Dermis blood vessel endothelial cell (primary cell): ENCODE measurements at places on chromosomes 3 and 15. TPM values are rescaled to one million over a fixed set of nuclear protein-coding genes. Genes with fewer than 3 reads are reported as not detected.

Gene RHCG
- total RNA-seq, result not detected in 2 replicates

Gene SCAANT1
- total RNA-seq, result not detected in 2 replicates

Gene RAB5A
- total RNA-seq, result 92.1 and 110 TPM in 2 replicates

Gene RPL32
- total RNA-seq, result 632 and 1,383 TPM in 2 replicates

Gene HCN4
- not detected in 2 replicates for total RNA-seq

Gene ALDH1L1
- not detected in 2 replicates for total RNA-seq

Gene CXCR6
- total RNA-seq, result not detected in 2 replicates

Gene CPN2
- total RNA-seq, result not detected in 2 replicates

Gene SLC28A2
- not detected in 2 replicates for total RNA-seq

Gene PPP1R14D
- total RNA-seq, result not detected in 2 replicates

Gene RAP2B
- total RNA-seq, result 21.2 and 24.0 TPM in 2 replicates

Gene FAM81A
- 0.47 TPM in 1 of 2 replicates, not detected in the other for total RNA-seq

- DNase-seq, result peak; percentile 89
Observed at GRCh38 chr3:71515636-71516365, 67.7 kb downstream of the FOXP1 start.

DNA sequence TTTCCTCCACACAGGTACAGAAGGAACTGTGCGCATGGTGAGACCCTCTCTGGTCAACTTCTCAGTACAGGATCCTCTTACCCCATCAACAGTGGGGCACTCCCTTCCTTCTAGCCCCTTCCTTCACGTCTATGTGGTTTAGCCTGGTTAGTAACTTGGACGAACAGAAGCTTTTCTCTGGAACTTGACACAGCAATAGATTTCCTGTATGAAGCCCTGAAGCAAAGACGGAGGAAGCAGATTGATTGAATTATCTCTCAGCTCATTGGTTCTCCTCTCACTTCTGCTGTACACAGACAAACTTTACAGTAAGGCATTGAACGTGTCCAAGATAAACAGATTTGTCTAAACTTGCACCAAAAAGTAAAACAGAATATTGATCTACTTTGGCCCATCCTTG is at the start of gene CD200R1:
Gene CD200R1, minus strand, starts transcription at position 210 of the 400 bp plus-strand sequence. CDS start 246 bp downstream, outside the sequence.
- peak; percentile 13 for DNase-seq

GRCh38 chr15:27796405-27797320 is 302.5 kb downstream of the OCA2 start:
- DNase-seq, result no peak

DNA sequence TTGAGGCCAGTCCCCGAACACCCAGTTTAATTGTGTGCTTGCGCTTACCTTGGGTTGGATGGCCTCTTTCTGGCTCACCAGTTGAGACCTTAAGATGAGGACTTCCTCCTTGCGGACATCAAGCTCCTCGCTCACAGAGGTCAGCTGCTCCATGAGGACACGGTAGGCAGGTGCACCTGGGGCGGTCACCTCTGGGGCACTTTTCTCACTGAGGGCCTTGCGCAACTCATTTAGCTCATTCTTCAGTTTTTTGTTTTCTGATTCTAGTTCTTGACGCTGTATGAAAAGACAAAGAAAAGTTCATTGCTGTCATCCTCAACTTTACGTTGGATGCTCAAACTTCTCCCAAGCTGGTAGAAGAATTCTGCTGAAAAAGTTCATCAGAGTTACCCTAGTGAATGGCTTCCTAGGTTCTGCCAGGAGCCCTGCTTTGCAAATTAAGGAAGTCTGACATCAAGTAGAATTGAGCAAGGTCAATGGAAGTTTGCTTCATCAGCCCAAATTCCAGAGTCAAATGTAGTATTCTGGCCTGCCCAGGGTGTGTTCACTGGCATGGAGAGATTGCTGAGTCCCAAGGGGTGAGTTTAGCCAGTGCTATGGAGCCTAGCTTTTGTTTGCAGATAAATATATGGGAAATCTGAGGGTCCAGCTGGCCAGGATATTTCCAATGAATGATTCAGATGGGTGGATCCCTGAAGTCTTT is 55.8 kb upstream of the MYO5C start:
- DNase-seq, result no peak

- peak; percentile 77 for DNase-seq
Observed at GRCh38 chr3:185332026-185332735, 30.8 kb upstream of the MAP3K13 start.

GRCh38 chr3:37694284-37694675 is 167.4 kb upstream of the CTDSPL start:
- no peak for DNase-seq

- no peak for DNase-seq
Observed at GRCh38 chr3:148090156-148090555, 607.5 kb upstream of the AGTR1 start.

- no peak for DNase-seq
Observed at GRCh38 chr15:92780843-92781242, 119.3 kb upstream of the CHD2 start.

- no peak for DNase-seq
Observed at GRCh38 chr3:112654492-112654891, 13.5 kb upstream of the CCDC80 start.

GRCh38 chr3:143957453-143957852 is 14.2 kb upstream of the DIPK2A start:
- DNase-seq, result no peak

DNA sequence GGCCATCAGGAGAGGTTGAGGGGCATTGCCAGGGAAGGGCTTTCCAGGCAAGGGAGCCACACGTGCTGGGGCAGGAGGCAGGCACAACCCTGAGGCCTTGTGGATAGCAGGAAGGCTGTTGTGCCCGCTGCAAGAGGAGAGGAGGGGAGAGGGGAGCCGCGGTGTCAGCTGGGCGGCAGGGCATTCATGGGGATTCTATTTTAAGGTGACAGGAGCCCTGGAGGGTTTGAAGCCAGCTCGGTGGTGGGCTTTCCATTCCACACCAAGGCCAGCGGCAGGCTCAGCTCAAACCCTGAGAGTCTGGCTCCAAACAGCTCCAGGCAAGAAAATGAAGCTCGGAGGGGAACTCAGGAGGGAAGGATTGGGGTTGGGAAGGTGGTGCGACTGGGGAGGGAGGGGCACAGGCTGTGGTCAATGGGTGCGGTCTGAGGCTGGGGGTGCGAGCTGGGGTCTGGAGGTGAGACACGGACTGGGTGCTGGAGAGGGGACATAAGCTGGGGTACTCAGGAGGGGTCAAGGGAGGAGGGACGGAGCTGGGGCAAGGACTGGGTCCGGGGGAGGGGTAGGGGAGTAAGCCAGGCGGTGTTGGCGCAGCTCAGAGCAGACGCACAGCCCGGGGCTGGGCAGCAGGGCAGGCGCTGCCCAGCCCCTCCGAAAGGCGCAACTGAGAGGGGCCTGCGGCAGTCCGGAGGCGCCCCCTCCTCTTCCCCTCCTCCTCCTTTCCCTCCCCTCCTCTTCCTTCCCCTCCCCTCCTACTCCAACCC is 43.4 kb downstream of the TPRA1 start:
- no peak for DNase-seq

DNA sequence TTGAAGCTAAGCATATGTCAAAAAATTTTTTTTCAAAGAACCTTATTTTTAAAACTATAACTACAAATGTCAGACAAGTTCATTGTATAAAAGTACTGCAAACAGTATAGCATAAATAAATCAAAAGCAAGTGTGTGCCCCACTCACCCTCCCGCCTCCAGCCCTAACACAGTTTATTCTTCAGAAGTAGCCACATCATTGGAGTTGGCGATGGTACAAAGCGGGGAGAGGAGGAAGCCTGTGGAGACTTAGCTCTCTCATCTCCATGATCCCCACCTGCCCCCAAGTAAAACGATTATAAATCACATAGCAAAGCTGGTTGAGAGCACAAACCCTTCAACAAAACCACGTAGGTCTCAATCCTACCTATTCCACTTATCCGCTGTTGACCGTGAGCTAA is 33.6 kb downstream of the FOXP1 start:
- no peak for DNase-seq

DNA sequence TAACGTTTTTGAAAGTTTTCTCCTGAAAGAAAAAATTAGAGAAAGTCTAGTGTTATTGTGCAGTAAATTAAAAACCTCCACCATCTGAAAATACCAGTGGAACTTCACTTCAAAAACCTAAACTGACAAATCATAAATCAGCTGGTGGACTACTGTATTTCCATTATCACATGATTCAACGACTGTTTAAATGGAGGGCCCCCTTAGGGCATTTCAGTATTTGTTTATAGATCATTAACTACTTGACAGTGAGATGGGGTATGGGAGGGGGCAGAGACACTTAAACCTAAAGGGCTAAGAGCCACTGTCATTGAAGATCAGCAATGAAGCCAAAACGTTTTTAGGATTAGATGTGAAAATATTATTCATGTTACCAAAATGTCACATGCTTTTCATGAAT is 8.8 kb upstream of the C15orf61 start:
- no peak for DNase-seq

DNA sequence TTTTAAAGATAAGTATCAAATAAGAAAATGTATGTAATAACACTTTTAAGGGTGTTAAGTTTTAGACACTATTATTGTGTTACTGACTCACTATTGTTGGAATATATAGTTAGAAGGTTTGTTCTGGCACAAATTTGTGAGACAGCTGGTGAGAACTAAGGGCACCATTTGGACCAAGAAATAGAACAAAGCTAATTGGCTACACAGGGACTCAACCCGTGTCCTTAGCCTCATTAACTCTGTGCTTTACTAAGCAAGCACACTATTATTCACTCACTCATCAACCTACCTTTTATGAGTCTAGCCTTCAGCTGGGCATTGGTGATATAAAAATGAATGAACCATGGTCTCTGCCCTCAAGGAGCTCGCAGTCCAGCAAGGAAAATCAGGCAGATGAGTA is 4.1 kb upstream of the UNC13C start:
- no peak for DNase-seq

DNA sequence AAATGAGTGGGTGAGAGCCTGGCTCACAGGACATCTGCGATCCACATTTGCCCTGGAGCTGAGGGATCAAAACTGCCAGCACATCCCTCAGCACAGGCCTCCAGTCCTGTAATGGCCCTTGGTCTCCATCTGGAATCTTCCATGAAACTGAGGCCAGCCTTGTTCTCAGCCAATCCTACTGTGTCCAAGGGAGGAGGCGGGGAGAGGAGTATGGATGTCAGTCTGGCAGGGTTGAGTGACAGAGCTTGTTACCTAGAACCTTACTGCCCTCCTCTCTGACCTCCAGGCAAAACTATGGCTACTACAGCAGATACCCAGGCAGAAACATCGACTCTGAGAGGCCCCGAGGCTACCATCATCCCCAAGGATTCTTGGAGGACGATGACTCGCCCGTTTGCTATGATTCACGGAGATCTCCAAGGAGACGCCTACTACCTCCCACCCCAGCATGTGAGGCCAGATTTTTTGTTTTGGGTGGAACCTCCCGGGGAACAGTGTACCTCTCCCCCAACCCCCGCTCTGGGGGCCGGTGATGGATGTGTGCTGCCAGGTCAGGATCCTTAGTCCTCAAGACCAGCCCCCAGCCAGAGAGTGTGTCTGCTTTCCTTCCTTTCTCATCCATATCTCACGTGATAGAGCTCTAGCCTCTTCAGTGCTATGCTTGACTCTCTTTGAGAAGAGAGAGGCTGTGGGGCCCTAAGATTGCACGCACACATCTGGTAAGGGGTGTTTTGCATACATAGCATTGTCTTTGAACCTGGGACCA is 41.3 kb downstream of the CHDH start:
- peak; percentile 3 for DNase-seq

DNA sequence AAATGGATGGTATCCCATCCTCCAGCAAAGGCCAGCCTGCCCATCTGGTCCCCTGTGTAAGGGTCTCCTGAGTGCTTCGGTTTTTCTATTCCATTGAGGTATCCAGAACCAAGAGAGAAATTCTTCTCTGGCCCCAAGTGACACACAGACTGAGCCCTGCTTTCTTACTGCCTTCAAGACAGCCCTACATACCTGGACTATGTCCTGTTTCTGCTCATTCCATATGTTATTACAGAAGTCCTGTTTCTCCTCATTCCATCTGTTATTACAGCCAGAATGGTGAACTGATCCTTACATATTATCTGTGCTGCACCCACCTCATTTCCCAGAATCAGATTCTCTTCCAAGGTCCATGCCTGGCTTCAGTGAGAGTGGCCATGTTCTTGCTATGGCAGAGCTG is 115.2 kb downstream of the DCLK3 start:
- DNase-seq, result no peak

DNA sequence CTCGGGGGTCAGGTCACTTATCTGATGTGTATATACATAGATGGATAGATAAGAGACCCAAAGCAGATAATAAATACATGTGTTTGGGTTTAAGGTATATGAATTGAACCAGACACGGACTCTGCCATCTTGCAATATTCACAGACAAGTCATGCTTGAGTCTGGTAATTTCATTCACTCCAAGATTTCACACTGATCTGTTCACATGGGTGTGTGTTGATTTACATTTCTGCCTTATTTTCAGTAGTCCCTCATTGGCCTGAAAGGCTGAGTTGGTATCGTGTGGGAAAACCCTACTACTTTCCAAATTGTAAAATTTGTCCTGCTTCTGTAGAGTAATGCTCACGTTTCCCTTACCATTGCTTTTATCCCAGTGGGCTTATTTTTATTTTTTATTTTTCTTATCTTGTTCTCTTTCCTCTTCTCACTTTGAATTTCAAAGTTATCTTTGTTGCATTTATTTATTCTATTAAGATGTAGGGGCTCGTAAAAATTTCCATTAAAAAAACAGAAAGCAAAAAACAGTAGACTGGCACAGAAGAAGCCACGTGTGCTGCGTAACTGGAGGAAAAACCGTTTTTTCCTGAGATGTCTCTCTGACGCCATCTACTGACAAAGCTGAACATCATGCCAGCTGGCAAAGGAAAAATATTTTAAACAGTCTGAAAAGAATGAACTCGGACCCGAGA is 10.8 kb upstream of the MFSD1 start:
- peak; percentile 86 for DNase-seq

DNA sequence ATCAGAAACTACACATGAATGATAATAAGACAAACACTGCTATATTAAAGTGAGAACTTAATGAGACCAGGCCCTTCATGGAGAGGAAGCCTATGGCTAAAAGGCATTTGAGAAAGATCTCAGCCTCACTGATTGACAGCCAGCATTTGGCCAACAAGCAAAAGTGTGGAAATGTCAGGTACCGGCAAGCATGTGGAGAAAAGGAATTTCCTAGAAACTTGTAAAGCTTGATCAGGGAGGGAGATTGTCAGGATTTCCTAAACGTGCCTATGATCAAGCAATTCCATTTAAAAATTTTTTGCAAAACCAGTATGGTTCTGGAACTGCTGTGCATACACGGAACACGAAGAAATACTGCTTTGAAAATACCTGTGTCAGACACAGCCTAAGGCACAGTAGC is 220.3 kb upstream of the ATP10A start:
- no peak for DNase-seq

DNA sequence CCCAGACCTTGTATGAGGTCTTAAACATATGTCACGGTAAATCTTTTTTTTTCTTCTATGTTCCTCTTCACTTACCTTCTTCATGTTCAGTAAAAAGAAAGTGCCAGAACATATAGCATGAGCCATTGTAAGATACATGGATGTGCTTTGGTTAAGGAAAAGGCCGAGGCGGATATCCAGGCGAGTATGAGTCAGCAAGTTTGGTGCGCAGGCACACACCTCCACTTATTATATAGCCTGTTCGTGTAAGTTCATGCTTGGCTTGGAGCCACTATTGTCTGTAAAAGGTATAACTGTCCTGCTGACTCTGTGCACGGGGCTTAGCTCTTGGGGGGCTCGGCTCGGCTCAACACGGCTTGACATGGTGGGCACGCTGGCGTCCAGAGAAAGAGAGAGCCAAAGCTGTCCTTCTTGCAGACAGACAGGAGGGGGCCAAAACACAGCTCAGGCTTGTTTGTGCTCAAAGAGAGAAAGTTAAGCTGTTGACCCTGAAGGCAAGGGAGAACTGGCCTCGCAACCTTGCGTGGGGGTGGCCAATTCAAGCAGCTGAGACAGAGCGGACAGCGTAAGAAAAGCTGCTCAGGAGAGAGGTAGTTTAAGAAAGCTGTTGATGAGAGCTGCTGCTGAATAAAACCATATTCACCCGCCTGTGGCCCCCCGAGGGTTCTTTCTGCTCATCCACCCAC is 251.2 kb downstream of the SLC9A9 start:
- DNase-seq, result no peak
